ENCODE measurements at places on chromosomes 3 and 15.

- DNase-seq = no peak
Measured at GRCh38 chr3:13235897-13236296, 162.7 kb upstream of the IQSEC1 start.

GRCh38 chr3:53022647-53023046, 23.2 kb downstream of the SFMBT1 start:
- DNase-seq = no peak

- DNase-seq = no peak
Measured at GRCh38 chr3:189863031-189863430, 231.8 kb downstream of the TP63 start.

DNA sequence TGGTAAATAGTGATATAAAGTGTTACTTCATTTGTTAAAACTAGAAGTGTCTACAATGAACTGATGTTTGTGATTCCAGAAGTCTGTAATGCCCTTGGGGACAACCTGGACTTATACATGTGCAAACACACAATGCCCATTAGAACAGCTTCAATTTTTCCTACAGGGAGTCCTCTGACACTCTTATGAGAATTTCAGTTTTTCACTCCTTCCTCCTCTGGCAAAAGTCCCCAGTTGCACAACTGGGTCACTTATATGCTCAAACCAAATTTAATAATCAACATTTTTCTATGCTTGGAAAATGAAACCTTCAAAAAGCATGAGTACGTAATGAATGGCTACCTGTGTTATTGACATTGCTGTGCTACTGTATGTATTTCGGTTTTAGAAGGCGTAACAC, at the start of gene OR5H15:
Gene OR5H15, plus strand, starts transcription at position 301 of the 400 bp plus-strand sequence. CDS start 2,004 bp downstream, outside the sequence.
- no peak for DNase-seq

- DNase-seq = no peak
Measured at GRCh38 chr3:62187022-62187431, 186.3 kb downstream of the FEZF2 start.

DNA sequence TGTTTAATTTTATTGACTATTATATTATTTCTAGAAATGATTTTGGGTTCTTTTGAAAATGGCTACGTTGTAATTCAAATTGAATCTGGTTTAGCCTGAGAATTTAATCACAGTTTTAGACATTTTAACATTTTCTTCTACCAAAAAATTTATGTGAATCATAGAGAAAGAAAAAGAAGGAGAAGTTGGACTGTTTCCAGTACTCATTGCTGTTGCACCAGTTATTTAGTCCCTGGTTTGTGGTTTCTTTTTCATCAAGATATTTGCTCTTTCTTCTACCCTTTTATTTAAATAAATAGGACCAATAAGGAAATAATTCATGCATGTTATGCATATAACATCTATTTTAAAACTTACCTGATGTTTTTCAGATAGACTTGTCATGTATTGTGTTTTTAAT, 1337.1 kb downstream of the ROBO1 start:
- DNase-seq = no peak

DNA sequence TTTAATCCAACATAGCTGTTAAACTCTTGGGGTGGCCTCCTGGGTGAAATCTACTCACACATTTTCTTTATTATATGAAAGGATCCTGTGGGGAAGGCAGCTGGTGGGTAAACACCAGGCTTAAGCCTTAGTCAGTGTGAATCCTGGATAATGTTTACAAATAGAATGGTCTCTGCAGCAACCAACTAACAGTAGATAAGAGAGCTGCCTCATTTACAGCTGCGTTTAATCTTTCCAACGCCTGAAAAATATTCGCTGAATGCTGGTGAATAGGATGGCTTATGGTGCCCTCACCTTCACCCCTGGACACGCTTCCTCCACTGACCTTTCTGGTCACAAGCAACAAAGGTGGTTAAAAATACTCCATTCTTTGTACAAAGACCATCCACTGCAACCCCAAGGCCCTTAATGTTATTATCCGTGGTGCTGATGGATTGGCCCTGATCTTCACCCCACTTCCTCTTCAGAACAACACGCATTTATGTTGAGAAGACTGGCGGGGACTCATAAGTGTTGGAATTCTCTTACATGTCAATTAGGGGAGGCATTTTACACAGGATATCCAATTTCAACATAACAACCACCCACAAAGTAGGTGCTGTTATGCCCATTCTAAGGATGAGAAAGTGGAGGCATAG, 120.0 kb upstream of the FRMD4B start:
- no peak for DNase-seq

DNA sequence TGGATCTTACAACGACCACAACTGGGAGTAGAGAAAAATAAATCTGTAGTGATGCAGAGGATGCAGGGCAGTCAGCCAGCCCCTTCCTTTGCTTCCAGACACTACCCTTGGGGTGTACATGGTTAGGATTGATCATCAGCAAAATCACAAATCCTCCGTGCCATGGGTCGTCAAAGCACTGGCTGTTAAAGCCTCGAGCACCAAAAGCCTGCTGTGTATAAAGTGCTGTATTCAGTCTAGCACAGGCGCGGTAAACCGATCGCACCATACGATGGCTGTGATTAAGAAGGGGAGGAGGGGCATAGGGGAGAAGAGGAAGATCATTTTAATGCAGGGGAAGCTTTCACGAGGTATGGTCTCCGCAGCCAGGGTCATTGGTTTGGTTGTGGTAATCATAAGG, 305.2 kb downstream of the LRTM1 start:
- no peak for DNase-seq

GRCh38 chr3:123739754-123740153, 144.4 kb downstream of the MYLK start:
- no peak for DNase-seq

DNA sequence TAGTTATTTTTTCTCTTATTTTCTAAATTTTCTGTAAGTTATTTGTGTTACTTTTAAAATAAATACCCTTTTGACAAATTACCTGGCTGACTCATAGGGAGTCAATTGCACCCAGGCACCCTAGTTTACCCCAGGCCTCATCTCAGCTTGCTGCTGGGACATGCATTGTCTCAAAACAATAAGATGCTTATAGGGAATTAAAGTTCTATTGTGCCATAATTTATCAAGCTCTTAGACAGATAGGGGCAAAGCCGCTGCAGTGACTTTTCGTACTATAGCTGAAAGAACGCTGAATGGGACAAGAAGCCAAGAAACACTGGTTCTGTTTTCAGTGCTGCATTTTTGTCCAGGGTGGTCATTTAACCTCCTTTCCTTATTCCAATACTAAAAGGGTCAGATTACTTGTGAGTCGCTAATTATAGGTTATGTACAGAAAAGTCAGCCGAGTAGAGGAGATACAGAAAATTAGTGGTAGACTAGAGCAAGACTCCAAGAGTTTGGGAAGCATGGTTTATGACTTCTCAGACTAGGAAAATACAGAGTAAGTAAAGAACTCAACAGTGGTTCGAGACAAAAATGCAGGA, 50.3 kb downstream of the EXD1 start:
- DNase-seq = no peak

Data from effector CD8-positive, alpha-beta T cell (primary cell).